ENCODE measurements at places on chromosomes 12 and 14.

- DNase-seq: no peak
These were observed 1005.5 kb downstream of the VRK1 start for GRCh38 chr14:97802430-97803373.

DNA sequence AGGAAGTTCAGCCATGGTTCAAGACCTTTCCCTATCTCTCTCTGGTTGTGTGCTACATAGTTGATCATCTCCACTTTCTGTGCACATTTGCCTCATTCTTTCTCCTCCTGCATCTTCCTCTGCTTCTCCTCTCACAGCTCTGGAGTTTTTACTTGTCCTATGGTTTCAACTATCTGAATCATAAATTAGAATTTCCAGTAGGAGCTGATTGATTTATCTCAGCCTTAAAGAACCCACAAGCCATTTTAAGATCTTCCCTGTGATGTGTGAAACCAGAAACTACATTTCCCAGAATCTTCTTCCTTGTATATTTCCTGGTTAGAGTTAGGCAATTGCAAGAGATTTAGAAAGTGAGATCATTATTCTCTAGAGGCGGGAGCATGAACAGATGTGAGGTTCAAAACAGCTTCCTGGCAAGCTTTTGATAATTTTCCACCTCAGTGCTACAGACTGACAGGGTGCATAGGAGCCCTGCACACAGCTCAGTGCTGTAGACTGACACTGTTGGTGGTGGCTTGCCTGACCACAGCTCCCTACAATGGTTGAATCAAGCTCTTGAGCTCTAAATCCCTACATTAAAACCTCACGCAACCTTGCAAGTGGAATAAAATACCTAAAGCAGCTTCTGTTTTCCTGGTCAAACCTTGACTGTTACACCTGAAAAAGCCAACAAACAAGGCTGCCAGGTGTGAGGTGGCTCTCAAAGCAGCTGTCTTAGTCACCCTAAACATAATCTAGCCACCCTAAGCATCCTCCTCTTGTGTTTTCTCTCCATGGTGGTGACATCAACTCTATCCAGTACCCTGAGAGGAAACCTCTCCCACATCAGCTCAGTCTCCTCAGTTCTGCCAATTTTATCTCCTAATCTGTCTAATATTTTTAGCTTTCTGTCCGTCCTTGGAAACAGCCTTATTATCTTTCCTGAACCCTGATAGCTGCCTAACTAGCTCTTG is 21.5 kb upstream of the IFNG start:
- DNase-seq: no peak

DNA sequence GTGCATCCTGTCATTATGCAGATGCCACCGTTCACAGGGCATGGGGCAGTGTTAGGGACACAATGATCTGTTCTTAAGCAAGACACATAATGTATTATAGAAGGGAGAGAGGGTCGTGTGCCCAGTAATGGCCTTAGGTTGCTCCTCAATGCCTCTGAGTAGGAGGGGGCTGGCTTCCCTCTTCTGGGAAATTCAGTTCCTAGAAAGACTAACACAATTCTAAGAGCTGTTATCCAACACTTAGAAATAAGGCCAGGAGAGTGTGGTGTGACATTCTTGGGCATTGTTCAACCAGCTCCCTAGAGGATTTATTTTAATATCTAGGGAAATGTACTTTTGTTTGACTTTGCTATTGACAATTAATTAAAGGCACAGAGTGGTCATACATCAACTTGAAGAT is 118.5 kb downstream of the ADCK1 start:
- no peak for DNase-seq

DNA sequence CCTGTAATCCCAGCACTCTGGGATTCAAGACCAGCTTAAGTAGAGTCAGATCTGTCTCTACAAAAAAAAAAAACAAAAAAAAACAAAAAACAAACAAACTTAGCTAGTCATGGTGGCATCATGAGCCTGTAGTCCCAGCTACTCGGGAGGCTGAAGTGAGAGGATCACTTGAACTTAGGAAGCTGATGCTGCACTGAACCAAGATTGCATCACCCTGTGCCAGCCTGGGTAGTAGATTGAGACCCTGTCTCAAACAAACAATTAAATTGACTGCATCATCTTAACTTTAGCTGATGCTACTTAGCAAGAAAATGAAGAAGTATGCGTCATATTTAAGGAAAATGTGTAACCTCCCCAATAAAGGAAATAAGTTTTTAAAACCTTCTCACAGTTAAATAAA is 136.6 kb upstream of the ATXN7L3B start:
- DNase-seq: no peak

GRCh38 chr12:109085590-109085989 is 7.7 kb downstream of the ALKBH2 start:
- DNase-seq: no peak

DNA sequence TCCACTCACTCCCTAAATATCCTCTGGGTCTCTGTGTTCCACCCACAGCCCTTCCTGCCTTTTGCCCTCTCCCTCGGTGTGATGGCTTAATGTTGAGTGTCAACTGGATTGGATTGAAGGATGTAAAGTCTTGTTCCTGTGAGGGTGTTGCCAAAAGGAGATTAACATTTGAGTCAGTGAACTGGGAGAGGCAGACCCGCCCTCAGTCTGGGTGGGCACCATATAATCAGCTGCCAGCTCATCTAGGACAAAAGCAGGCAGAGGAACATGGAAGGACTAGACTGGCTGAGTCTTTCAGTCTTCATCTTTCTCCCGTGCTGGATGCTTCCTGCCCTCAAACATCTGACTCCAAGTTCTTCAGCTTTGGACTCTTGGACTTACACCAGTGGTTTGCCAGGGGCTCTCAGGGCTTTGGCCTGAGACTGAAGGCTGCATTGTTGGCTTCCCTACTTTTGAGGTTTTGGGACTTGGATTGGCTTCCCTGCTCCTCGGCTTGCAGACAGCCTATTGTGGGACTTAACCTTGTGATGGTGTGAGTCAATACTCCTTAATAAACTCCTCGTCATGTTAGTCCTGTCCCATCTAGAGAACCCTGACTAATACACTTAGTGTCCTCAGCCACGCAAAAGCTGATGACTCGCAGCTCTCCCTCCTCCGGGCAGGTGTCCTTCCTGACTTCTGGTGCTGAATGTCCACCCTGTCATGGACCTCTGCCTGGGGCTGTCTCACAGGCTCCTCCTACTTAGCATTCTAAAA is 5.9 kb downstream of the DGLUCY start:
- DNase-seq: no peak

DNA sequence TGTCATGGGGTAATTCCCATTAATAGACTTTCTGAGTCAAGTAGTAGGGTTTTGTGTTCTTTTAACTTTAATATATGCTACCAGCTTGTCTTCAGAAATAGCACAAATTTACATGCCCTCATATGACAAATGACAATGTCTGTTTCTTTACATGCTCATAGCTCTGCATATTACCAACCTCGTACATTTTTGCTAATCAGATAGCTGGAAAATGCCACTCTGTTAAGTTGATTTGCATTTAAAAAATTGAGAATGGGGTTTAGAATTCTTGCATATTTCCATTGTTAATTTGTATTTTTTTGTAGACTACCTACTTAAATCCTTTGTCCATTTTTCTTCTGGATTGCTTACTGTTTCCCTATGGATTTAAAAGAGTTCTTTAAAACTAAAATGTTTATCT is 31.2 kb downstream of the SERPINA1 start:
- no peak for DNase-seq

- no peak for DNase-seq
These were observed 212.2 kb upstream of the ATP2B1 start for GRCh38 chr12:89920866-89921265.

DNA sequence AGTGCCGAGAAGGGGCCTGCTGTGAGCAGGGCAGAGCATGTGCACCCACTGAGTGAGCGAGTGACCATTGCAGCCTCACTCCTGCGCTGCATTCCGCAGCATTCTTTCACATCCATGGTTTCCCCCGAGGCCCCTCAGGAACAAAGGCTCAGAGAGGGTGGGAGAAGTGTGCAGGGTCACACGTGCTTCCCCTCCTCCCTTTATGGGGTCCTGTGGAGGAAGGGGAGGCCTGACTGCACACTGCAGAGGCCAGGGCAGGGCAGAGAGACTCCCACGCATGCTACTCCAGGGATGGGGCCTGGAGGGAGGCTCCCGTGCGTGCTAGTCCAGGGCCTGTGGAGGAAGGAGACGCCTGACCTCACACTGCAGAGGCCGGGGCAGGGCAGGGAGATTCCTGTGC is 63.2 kb downstream of the DIO3 start:
- no peak for DNase-seq

DNA sequence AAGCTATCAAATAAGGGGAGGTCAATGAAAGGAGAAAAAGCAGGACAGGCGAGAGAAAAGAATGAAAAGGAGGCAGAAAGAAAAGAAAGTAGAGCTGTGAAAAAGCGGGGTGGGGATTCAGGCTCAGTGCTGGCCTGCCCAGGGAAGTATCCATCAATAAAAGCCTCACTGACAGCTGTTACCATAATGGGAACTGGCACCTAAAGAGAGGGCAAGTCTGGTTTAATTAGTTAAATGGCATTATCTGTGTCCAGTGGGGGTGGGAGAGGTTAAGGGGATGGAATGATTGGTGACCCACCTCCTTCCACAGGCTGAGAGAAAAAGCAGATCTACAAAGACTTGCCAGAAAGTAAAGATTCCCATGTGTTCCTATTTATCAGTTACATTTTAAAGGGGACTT is 7.4 kb downstream of the SALL2 start:
- no peak for DNase-seq

DNA sequence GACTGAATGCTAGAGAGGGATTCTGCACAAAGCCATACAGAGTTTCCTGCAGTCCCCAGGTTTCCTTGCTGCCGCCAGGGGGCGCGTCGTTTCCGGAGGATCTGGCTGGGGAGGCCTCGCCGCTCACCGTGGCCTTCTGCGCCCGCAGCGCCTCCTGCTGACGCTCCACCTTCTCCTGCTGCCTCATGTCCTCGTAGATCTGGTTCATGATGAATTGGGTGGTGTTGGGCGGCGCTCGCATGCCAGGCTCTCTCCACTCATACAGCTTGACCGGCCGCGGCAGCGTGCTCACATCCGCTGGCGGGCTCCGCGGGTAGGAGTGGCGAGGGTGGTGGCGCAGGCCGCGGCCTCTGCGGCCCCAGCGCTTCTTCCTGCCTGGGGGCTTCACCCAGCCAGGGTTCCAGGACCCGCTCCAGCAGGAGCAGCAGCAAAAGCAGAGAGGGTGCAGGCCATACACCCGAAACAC is 987 bp downstream of the CCER1 start:
- DNase-seq: no peak

DNA sequence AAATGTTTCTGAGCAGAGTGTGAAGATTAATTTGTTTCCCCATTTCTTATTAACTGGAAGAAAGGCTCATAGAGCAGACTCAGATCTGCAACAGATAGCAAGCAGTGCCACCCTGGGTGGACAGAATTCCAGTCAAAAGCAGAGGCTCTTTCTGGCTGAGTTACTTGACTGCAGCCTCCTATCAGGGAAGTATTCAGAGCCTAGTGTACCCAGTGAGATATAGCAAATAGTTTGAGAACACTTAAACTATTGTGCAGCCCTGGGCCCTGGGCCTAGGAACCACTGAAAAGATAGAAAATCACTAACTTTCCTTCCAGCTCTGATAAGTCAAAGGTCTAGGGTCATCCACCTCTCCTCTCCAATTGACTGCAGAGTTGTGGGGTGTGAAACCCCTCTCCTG is 11.2 kb upstream of the AQP2 start:
- DNase-seq: no peak

DNA sequence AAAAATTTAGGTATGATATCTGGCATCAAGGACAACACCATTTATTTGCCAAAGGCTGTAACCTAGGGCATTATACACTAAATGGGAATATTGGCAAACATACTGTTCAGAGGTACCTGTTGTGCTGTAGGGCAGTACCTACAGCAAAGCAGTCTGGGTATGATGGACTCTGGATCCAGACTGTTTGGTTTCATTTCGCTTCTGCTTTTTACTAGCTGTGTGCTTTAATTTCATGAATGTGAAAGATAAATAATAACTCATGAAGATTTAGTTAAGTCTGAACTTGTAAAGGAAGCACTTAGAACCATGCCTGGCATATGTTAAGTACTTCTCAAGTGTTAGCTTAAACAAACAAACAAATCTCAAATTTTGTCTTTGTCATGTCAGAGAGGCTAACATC is 17.7 kb upstream of the SLC38A2 start:
- no peak for DNase-seq

DNA sequence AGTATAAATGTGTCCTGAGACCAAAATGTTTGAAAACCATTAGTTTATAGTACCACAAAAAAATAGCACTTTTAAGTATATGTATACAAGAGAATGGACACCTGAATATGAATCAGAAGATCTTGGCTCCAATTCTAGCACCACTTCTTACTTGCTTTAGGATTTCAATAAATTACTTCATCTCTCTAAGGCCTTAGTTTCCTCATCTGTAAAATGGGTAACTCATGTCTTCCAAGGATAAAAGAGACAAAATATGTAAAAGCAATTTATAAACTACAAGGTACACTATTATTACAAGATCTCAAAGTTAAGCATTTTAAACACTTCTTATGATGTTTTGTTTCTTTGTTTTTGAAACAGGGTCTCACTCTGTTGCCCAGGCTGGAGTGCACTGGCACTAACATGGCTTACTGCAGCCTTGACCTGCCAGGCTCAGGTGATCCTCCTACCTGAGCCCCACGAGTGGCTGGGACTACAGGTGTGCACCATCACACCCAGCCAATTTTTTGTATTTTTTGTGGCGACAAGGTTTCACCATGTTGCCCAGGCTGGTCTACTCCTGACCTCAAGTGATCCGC is 9.4 kb downstream of the DUSP16 start:
- DNase-seq: no peak

- DNase-seq: no peak
These were observed 16.9 kb downstream of the BATF start for GRCh38 chr14:75539162-75539560.

GRCh38 chr14:96119947-96120346 is 80.8 kb downstream of the C14orf132 start:
- no peak for DNase-seq

GRCh38 chr12:101698800-101699347 is 1.4 kb downstream of the CHPT1 start:
- DNase-seq: no peak

DNA sequence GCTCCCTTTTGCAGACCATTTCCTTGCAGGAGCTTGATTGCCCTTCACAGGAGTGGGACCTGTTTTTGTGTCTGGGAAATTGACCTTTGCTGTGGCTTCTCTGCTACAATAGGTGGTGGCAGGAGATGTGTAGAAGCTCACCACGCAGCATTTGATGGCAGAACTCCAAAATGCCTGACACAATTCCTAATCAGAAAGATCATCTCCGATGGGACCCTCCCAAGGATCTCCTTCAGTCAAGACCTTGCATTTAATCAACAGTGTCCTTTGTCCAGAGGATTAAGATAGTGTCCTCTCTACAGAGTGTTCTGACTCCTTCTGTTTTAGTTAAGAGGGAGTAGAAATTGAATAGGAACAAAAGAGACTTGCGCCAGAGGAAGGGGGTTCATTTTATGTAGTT is 83.6 kb upstream of the DDHD1 start:
- DNase-seq: no peak
